ENCODE measurements at places on chromosomes 1 and 21. TPM values are rescaled to one million over a fixed set of nuclear protein-coding genes. Genes with fewer than 3 reads are reported as not detected.

Gene SLC22A15
- total RNA-seq: 0.54 TPM

- DNase-seq: no peak
- no peak overlapping the region for H3K4me3 ChIP-seq
- H3K27ac ChIP-seq: no peak overlapping the region
- peaks cover 5% of the 10 kb centered on the region for H3K4me1 ChIP-seq
These were observed 6.3 kb upstream of the TRIM33 start for GRCh38 chr1:114517348-114517747.

DNA sequence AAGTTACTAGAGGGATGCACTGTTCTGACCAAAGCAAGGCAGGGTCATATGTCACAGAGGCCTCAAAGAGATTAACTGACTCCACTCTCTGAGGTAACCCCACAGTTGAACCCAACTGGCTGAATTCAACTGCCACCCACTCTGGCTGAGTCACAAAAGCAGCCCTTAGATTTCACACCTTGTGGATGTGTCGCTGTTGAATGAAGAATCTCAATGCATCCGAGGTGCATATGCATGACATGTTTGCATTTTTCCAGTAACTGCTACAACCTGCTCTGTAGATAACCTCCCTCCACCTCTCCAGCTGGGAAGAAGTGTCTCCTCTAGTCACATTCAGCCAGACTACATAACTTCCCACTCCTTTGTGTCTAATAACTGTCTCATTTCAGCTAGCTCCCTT is 27.9 kb upstream of the KIF21B start:
- no peak overlapping the region for H3K27ac ChIP-seq
- no peak overlapping the region for H3K4me3 ChIP-seq
- H3K36me3 ChIP-seq: no peaks in the 10 kb centered on the region
- H3K4me1 ChIP-seq: peaks cover 3% of the 10 kb centered on the region
- no peak for DNase-seq

GRCh38 chr1:36008546-36009197 is 75.2 kb upstream of the TEKT2 start:
- H3K36me3 ChIP-seq: peaks cover 6% of the 10 kb centered on the region
- H3K4me1 ChIP-seq: no peaks in the 10 kb centered on the region
- H3K27ac ChIP-seq: no peak overlapping the region
- H3K4me3 ChIP-seq: no peak overlapping the region
- no peak for DNase-seq

GRCh38 chr1:212486619-212486975 is 53.9 kb downstream of the NENF start:
- no peaks in the 10 kb centered on the region for H3K27me3 ChIP-seq
- no peaks in the 10 kb centered on the region for H3K36me3 ChIP-seq
- H3K4me1 ChIP-seq: peaks cover 3% of the 10 kb centered on the region
- H3K4me3 ChIP-seq: no peak overlapping the region
- H3K27ac ChIP-seq: no peak overlapping the region
- DNase-seq: no peak

- H3K4me3 ChIP-seq: no peak overlapping the region
- no peak for DNase-seq
- H3K27ac ChIP-seq: no peak overlapping the region
- peaks cover 19% of the 10 kb centered on the region for H3K4me1 ChIP-seq
These were observed 2.6 kb downstream of the TUFT1 start for GRCh38 chr1:151542710-151543129.

GRCh38 chr1:66450043-66450514 is 83.9 kb upstream of the SGIP1 start:
- no peak overlapping the region for H3K4me3 ChIP-seq
- no peaks in the 10 kb centered on the region for H3K36me3 ChIP-seq
- H3K27me3 ChIP-seq: peaks cover 7% of the 10 kb centered on the region
- no peak overlapping the region for H3K27ac ChIP-seq
- DNase-seq: no peak
- peaks cover 16% of the 10 kb centered on the region for H3K4me1 ChIP-seq

DNA sequence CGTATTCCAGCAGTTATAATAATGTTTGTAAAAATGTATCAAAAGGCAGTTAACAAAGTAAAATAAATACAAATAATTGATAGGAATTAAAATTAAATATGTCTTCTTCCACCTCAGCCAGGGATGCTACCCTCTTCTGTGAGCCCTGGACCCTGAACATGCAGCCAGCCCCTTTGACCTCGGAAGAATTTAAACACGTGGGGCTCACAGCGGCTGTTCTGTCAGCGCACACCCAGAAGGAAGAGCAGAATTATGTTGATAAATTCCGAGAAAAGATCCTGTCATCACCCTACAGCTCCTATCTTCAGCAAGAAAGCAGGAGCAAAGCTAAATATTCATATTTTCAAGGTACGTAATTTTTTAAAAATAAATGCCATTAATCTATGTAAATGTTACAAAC is 26.5 kb downstream of the UTS2 start:
- peaks cover 14% of the 10 kb centered on the region for H3K36me3 ChIP-seq
- peak overlapping the region; percentile 85 for H3K4me3 ChIP-seq
- H3K27me3 ChIP-seq: no peaks in the 10 kb centered on the region
- no peak for DNase-seq
- peaks cover 13% of the 10 kb centered on the region for H3K4me1 ChIP-seq
- no peak overlapping the region for H3K27ac ChIP-seq

Gene ABCA4
- total RNA-seq: not detected

Gene PAQR6
- 4.4 TPM for total RNA-seq

Gene AK4
- 129 TPM for total RNA-seq

Gene NENF
- 36.4 TPM for total RNA-seq

GRCh38 chr21:14559102-14559501 is 13.0 kb upstream of the SAMSN1 start:
- DNase-seq: no peak
- H3K36me3 ChIP-seq: peaks cover 2% of the 10 kb centered on the region
- peaks cover 31% of the 10 kb centered on the region for H3K4me1 ChIP-seq

DNA sequence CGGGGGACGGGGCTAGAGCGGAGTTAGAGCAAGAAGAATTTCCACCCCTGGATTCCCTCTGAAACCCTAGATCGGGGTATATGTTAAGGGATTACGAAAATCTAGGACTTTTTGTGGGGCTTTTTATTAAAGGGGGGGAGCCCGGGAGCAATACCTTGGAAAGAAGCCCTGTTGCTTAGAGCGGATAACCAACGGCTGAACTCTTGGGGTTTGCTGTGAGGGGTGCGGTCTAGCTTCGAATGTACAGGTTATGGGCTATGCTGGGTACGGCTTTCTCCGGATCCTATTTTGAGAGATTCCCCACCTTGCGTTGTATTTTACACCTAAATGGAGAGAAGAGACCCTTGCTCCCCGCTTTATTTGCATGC is 626 bp downstream of the DYRK3 start:
- peaks cover 30% of the 10 kb centered on the region for H3K4me1 ChIP-seq
- peaks cover 59% of the 10 kb centered on the region for H3K27me3 ChIP-seq
- peak; percentile 14 for DNase-seq
- H3K4me3 ChIP-seq: peak overlapping the region; percentile 81
- no peaks in the 10 kb centered on the region for H3K36me3 ChIP-seq
- no peak overlapping the region for H3K27ac ChIP-seq

DNA sequence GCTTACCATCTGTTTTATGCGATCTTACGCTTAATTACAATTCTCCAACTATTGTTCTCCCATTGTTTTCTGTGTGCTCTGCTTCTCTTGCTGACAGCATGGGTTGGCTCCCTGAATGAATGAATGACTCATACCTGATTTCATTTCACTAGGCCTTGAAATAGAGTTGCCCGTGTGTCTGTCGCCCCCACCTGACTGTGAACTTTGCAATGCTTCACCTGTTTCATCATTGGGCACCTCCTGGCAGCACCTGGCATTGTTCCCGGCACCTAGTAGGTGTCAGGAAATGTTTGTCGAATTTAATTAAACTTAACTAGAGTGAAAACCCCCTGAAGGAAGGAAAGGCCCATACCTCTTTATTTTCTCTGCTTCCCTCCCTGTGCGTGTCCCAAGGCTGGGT is 120.5 kb upstream of the KLHDC7A start:
- H3K4me3 ChIP-seq: no peak overlapping the region
- H3K4me1 ChIP-seq: no peaks in the 10 kb centered on the region
- DNase-seq: no peak
- no peak overlapping the region for H3K27ac ChIP-seq

Gene HFM1
- total RNA-seq: not detected

Gene NHLH2
- not detected for total RNA-seq

Gene MAP1LC3C
- not detected for total RNA-seq

- no peaks in the 10 kb centered on the region for H3K36me3 ChIP-seq
- H3K27ac ChIP-seq: no peak overlapping the region
- DNase-seq: peak; percentile 5
- H3K4me3 ChIP-seq: no peak overlapping the region
- no peaks in the 10 kb centered on the region for H3K4me1 ChIP-seq
- peaks cover 30% of the 10 kb centered on the region for H3K27me3 ChIP-seq
These were observed 30.0 kb upstream of the SGIP1 start for GRCh38 chr1:66503841-66504470.

Gene RGS4
- not detected for total RNA-seq

Data from activated naive CD8-positive, alpha-beta T cell treated with anti-CD3 and anti-CD28 coated beads for 36 hours (primary cell).